ENCODE measurements at places on chromosomes 6 and 20. TPM values are rescaled to one million over a fixed set of nuclear protein-coding genes. Genes with fewer than 3 reads are reported as not detected.

Gene FOXP4
- total RNA-seq, result 2.8 TPM

Gene RTN4IP1
- total RNA-seq, result 9.1 TPM

Gene BNIP5
- total RNA-seq, result not detected

Gene BANF2
- not detected for total RNA-seq

Gene CDK5RAP1
- 20.5 TPM for total RNA-seq

Gene OGFRL1
- total RNA-seq, result 11.0 TPM

Gene GABRR1
- not detected for total RNA-seq

Gene CCNC
- 102 TPM for total RNA-seq

Gene TNNC2
- total RNA-seq, result 0.12 TPM

Gene HRH3
- total RNA-seq, result not detected

Gene AGER
- 0.44 TPM for total RNA-seq

Gene EEF1A2
- 0.33 TPM for total RNA-seq

Gene BPIFB2
- not detected for total RNA-seq

Gene WTAP
- total RNA-seq, result 115 TPM

Gene SGK2
- 1.1 TPM for total RNA-seq

Gene ZC3H12D
- 0.37 TPM for total RNA-seq

Gene PRRT1
- total RNA-seq, result 0.11 TPM

Gene BACH2
- 0.55 TPM for total RNA-seq

Gene NKAIN2
- not detected for total RNA-seq

Gene GSTA3
- total RNA-seq, result not detected

Gene TSHZ2
- 1.5 TPM for total RNA-seq

Gene ATG5
- total RNA-seq, result 54.0 TPM

Gene SPATS1
- total RNA-seq, result not detected

Gene SYTL3
- total RNA-seq, result 2.8 TPM

Data from uterine smooth muscle cell (primary cell).